ENCODE measurements at places on chromosomes 1 and 21.

- DNase-seq, result no peak
These were observed 4.1 kb upstream of the HDGF start for GRCh38 chr1:156755527-156755950.

- no peak for DNase-seq
These were observed 348.7 kb downstream of the CHRM3 start for GRCh38 chr1:239735111-239735510.

GRCh38 chr1:183349201-183349711 lies 68.9 kb downstream of the NMNAT2 start:
- no peak for DNase-seq

- DNase-seq, result no peak
These were observed 26.1 kb downstream of the METTL13 start for GRCh38 chr1:171807556-171807955.

DNA sequence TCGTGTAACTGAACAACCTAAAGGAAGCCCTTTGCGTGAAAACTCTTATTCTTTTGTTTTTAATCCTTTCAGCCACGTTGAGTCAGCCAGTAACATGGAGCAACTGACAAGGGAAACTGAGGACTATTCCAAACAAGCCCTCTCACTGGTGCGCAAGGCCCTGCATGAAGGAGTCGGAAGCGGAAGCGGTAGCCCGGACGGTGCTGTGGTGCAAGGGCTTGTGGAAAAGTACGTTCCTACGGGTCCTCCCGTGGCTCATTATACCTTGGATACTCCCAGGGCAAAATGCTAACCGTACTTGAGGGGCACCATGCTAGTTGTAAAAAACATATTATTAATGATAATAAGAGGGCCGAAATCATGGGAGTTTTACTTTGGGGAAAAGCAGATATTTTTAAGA lies 49.4 kb downstream of the LAMC2 start:
- no peak for DNase-seq

GRCh38 chr1:200143347-200143746 lies 115.8 kb downstream of the NR5A2 start:
- DNase-seq, result no peak

DNA sequence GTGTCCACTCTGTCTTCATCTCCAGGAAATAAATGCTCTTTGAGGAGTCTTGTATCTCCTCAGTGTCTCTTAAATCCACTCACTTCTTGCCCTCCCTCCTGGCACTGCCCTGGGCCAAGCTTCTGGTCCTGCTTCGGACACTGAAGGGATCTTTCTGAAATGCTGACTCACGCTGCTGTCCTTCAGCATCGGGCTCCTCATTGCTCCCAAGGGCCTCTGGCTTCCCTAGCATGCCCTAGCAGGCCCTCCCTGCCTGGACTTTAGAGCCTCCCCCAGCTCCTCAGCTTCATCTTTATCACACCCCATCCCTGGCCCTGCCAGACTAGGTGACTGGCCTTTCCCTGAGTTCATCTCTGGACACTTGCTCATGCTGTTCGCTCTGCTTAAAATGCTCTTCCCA lies 96.6 kb downstream of the FOXD2 start:
- DNase-seq, result no peak

DNA sequence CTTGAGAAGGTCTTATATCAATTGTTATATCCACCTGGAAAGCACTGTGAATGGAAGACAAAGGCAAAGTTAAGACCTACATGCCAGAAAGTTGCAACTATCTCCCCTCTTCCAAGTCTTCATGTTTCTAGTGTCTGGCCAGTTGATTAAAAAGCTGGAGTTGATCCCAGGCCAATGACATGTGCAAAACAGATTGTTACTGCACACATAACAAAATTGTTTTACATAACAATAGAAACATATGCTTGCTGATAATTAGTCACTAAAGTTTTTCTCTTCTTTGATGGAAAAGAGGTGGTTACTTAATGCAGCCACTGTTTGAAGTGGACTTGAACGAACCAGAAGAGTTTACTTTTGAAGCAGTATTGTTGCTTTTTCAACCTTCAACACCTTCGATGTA lies 158.2 kb downstream of the TGFBR3 start:
- no peak for DNase-seq

- DNase-seq, result no peak
These were observed 73.2 kb downstream of the AK5 start for GRCh38 chr1:77355010-77355409.

DNA sequence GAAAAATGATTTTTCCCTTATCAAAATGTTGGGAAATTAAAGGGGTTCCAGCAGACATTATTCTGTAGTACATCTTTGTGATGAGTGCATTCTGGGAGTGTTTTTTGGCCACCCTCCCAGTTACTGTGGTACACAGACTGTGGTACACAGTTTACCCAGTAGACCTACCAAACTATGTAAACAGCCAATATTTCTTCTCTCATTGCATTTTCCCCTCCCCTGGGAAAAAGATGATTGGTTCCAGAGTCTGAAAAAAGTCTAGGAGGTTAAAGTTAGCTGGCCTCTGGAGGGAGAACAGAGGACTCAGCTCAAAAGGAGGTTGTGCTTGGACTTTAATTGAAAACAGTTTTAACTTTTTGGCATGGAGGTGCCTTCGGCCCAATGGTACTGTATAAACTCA lies 42.5 kb downstream of the PGM1 start:
- DNase-seq, result no peak

DNA sequence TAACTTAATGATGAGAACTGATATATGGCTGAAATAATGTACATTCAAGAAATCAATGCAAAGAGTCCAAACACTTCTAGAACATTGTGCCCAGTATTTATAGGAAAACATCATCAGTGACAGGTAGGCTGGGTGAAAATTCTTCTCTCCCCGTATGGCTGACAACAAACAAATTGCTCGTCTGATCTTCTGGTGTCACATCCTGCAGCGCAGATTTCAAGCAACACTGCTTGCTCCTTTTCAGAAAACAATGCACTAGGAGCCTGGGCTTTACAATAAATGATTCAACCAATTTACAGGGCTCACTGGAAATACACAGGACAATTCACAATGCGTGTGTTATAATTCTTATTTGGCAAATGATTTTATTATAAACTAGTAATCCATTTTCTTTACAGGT lies 185.3 kb downstream of the RERE start:
- no peak for DNase-seq

- no peak for DNase-seq
These were observed 19.3 kb downstream of the TMCO4 start for GRCh38 chr1:19780267-19780877.

- DNase-seq, result no peak
These were observed 10.7 kb upstream of the ZP4 start for GRCh38 chr1:237901299-237901934.

DNA sequence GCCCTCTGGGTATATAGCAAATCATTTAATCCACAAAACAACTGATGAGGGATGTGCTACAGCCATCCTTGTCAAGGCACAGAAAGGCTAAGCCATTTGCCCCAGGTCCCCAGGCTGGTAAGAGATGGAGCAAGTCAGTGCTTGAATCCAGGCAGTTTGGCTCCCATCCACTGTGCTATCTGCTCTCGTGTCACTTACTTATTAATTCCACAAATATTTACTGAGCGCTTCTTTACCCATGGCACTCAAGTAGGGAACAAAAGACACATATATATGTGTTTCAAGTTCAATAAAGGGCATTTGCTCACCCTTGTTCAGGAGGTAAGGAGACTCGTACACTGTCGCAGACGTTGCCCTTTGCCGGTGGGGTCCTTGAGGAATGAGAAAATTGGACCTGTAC lies 38.6 kb upstream of the MPZL1 start:
- DNase-seq, result no peak

- no peak for DNase-seq
These were observed 15.7 kb upstream of the PKP1 start for GRCh38 chr1:201267481-201268229.

- DNase-seq, result no peak
These were observed 238.5 kb upstream of the RAB4A start for GRCh38 chr1:229032375-229032774.

GRCh38 chr1:31467005-31467674 lies 54.1 kb downstream of the SERINC2 start:
- DNase-seq, result no peak

DNA sequence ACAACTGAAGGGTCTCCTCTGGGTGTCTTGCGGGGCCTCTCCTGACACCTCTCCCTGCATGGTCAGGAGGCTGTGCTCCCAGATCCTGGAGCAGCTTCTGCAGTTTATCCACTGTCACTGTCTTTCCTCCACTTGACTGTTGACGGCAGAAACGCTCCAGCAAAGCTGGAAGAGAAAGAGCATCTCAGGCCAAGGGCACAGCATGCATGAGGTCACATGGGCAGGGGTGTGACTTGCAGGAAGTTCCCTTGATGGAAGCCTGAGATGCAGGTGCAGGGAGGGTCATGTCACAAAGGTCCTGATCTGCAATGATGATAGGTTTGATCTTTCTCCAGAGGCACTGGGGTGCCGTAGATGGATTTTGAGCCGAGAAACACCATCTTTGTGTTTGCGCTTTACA lies 23.3 kb downstream of the SLC44A3 start:
- no peak for DNase-seq

GRCh38 chr1:18965206-18966173 lies 9.0 kb upstream of the IFFO2 start:
- DNase-seq, result no peak

All from activated T-cell treated with anti-CD3 and anti-CD28 coated beads, Interleukin-2, amount 50 U/mL, for 24 hours (primary cell).